ENCODE measurements at places on chromosomes 12 and 14.

DNA sequence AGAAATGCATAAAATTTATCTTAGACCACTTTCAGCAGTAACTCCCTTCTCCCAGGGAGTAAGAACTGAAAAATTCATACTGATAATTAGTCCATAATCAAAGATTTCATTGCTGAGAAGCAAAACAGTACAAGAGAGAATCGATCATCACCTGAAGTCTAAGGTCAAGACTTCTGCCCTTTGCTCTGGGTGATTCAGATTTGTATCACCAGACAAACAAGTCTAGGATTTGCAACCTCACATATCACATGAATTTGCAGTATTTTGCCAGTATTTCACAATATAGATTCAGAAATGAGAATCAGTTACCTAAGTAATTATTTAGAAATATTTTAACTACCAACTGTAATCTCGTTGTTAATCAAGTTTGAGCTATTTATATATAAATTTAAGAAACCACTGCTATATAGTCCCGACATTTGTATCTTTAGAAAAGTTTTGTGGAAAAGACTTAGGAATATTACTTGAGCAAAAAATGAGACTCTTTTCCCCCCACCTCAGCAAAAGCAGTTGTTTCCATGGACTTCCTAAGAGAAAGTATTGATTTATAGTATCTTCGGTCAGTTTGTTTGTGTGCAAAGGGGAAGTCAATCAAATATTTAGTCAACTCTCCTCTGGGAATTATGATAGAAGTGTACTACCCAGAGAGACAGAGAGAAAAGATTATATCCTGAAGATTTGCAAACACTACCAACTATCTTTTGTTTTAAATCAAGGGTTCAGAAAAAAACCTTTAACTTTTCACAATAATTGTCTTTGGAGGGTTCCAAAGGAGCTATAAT, 840.1 kb downstream of the TRHDE start:
- no peak for DNase-seq

GRCh38 chr14:75428230-75429104, 645 bp downstream of the JDP2 start:
- DNase-seq, result no peak

DNA sequence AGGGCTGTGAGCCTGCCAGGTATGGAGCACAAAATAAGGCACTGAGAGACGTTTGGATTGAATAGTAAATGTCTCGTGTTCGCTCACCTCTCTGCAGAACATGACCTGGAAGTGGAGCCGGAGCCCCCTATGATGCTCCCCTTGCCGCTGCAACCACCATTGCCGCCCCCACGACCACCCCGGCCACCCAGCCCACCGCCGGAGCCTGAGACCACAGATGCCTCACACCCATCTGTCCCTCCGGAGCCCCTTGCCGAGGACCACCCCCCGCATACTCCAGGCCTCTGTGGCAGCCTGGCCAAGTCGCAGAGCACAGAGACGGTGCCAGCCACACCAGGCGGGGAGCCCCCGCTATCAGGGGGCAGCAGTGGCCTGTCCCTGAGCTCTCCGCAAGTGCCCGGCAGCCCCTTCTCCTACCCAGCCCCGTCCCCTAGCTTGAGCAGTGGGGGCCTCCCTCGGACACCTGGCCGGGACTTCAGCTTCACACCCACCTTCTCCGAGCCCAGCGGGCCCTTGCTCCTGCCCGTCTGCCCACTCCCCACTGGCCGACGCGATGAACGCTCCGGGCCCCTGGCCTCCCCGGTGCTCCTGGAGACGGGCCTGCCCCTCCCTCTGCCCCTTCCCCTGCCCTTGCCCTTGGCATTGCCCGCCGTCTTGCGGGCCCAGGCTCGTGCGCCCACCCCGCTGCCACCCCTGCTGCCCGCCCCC, 18.7 kb downstream of the SETD1B start:
- no peak for DNase-seq

DNA sequence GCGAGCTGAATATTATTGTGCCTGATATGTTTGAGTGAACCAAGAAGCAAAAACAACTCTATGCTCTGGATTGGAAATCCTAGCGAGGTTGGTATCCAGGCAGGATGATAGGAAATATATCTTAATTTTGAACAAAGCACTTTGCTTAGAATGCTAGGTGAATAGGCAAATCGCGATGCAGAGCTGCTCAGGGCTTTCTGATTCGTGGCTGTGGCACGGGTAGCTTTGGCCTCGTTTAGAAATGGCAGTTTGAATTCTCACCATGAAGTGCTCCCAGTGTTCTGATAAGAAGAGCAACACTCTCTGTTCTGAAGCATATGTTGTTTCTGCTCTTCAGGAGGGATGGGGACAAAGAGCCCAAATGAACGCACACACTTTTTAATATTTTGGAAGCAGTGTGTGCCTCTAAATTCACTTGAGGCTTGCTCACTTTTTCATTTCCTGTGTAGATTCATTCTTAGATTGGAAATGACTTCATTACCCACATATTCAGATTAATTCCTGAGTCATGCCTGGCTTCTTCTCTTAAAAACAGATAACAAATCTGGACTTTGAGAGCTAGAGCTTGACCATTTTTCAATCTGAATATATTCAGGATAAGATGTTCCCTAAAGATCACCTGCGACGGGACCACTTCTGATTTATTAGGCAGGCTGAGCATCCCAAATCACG, 200.9 kb downstream of the RPAP3 start:
- no peak for DNase-seq

All from central memory CD4-positive, alpha-beta T cell (primary cell).